ENCODE measurements at places on chromosomes 11 and 22. TPM values are rescaled to one million over a fixed set of nuclear protein-coding genes. Genes with fewer than 3 reads are reported as not detected.

Gene VWCE
- polyA plus RNA-seq, result 0.68 TPM

Gene GUCY1A2
- polyA plus RNA-seq, result 0.19 TPM

Gene SAA4
- not detected for polyA plus RNA-seq

Gene CRYBB2
- not detected for polyA plus RNA-seq

Gene HDHD5
- 20.9 TPM for polyA plus RNA-seq

Gene SHANK3
- polyA plus RNA-seq, result 0.12 TPM

Gene SCGB1D2
- polyA plus RNA-seq, result not detected

Gene JAML
- not detected for polyA plus RNA-seq

Gene KLHL22
- polyA plus RNA-seq, result 17.4 TPM

Gene SYT7
- 7.1 TPM for polyA plus RNA-seq

GRCh38 chr11:8382436-8383053 is 118.9 kb upstream of the LMO1 start:
- H3K4me3 ChIP-seq, result no peak overlapping the region
- H3K27me3 ChIP-seq, result no peaks in the 10 kb centered on the region
- no peaks in the 10 kb centered on the region for H3K4me1 ChIP-seq
- DNase-seq, result peak; percentile 70

DNA sequence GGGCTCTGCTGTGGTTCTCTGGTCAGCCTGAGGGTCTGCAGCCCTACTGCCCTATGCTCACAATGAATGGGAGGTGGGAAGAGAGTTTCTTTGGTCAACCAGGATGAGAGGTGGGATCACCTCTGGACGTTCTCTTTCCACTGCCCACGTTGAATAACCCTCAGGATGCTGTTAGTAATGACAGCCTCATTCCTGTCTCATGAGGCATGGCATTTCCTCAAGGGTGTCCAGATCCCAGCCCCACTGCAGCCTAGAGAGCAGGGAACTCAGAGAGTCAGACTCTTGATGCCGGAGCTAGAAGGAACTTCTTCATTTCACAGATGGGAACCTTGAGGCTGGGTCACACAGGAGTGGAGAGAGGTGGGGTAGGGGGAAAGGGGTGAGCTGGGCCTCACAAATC is 196.0 kb downstream of the CEP164 start:
- no peak overlapping the region for H3K4me3 ChIP-seq
- no peaks in the 10 kb centered on the region for H3K4me1 ChIP-seq
- no peaks in the 10 kb centered on the region for H3K36me3 ChIP-seq
- H3K27ac ChIP-seq, result no peak overlapping the region
- peak; percentile 54 for DNase-seq

GRCh38 chr11:61700720-61701119 is 20.5 kb downstream of the DAGLA start:
- no peaks in the 10 kb centered on the region for H3K27me3 ChIP-seq
- no peak overlapping the region for H3K4me3 ChIP-seq
- H3K36me3 ChIP-seq, result no peaks in the 10 kb centered on the region
- DNase-seq, result no peak
- H3K4me1 ChIP-seq, result peaks cover 10% of the 10 kb centered on the region
- H3K27ac ChIP-seq, result no peak overlapping the region

GRCh38 chr11:6094186-6094585 is 13.3 kb upstream of the OR56B4 start:
- no peaks in the 10 kb centered on the region for H3K27me3 ChIP-seq
- H3K4me3 ChIP-seq, result no peak overlapping the region
- H3K4me1 ChIP-seq, result no peaks in the 10 kb centered on the region
- H3K36me3 ChIP-seq, result no peaks in the 10 kb centered on the region

- peak overlapping the region; percentile 89 for H3K27ac ChIP-seq
- H3K27me3 ChIP-seq, result no peaks in the 10 kb centered on the region
- no peaks in the 10 kb centered on the region for H3K36me3 ChIP-seq
- H3K4me1 ChIP-seq, result peaks cover 8% of the 10 kb centered on the region
- DNase-seq, result peak; percentile 72
- peak overlapping the region; percentile 86 for H3K4me3 ChIP-seq
These were observed 3.1 kb downstream of the MAML2 start for GRCh38 chr11:96339706-96340554.

- H3K27ac ChIP-seq, result no peak overlapping the region
- peaks cover 28% of the 10 kb centered on the region for H3K36me3 ChIP-seq
- peak; percentile 11 for DNase-seq
- no peaks in the 10 kb centered on the region for H3K4me1 ChIP-seq
These were observed 28.9 kb downstream of the THOC5 start for GRCh38 chr22:29524442-29525191.

- no peak overlapping the region for H3K27ac ChIP-seq
- peaks cover 5% of the 10 kb centered on the region for H3K36me3 ChIP-seq
- H3K4me3 ChIP-seq, result no peak overlapping the region
- H3K27me3 ChIP-seq, result no peaks in the 10 kb centered on the region
- H3K4me1 ChIP-seq, result no peaks in the 10 kb centered on the region
These were observed 80.2 kb upstream of the NARS2 start for GRCh38 chr11:78654866-78655265.

DNA sequence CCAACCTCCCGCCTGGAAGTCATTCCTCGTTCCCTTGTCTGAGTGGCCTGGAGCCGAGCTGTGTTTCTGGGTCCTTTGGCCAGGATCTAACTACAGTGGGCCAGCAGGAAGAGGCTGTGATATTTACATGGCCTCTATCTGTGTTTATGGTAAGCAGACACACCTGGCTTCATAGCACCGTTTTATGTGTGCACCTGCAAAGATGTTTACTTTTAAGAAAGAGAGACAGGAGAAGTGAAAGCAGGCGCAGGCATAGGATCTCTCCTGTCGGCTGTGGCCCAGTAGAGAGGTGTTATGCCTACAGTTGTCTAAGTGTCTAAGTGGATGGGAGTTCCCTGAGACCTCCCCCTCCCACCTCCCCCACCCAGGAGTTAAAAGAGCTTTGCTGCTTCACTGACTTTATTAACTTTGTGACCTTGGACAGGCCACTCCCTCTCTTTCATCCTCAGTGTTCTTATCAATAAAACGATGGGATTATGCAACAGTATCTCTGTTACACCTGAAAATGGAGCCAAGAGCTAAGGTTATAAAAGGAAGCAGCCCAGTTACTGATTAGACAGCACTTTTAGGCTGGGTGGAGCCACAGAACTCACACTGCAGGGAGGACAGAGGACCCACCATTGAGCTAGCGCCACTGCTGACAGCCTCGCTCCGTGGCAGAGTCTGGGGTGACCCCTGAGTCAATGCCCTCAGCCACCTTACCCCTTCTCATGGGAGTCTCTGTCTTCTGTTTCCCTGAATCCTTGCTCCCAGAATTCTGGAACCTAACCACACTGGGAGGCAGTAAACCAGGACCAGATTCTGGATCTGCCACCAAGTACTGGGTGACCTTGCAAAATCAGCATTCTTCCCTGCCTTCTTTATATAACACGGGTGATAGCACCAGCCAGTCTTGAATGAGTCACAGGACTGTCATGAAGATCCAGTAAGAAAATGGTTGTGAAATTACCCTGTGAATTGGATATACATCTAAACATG is 22.0 kb downstream of the ST14 start:
- DNase-seq, result peak; percentile 73
- H3K4me1 ChIP-seq, result peaks cover 8% of the 10 kb centered on the region
- H3K27me3 ChIP-seq, result peaks cover 3% of the 10 kb centered on the region
- H3K27ac ChIP-seq, result no peak overlapping the region
- H3K4me3 ChIP-seq, result no peak overlapping the region
- no peaks in the 10 kb centered on the region for H3K36me3 ChIP-seq

DNA sequence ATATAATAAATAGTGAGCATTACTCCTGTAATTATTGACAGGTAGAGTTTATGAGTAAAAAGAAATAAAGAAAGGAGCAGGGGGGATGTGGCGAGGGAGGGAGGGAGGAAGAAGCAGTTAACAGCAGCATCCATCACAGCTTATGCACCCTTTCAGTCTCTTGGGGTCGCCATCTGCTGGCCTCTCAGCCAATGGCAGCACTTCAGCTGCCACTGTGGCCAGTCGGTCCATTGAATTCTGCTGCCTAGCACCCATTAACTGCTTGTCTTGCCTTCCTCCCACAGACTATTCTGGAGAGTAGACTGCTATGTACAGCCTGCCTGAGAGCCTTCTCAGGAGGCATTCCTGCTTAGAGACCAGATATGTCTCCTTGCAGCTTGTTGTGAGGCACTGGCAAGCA is 388.3 kb downstream of the TENM4 start:
- H3K27me3 ChIP-seq, result no peaks in the 10 kb centered on the region
- no peak overlapping the region for H3K4me3 ChIP-seq
- no peak overlapping the region for H3K27ac ChIP-seq
- no peaks in the 10 kb centered on the region for H3K36me3 ChIP-seq
- H3K4me1 ChIP-seq, result peaks cover 18% of the 10 kb centered on the region
- peak; percentile 29 for DNase-seq

GRCh38 chr11:118338637-118339061 is 3.9 kb downstream of the CD3D start:
- H3K4me3 ChIP-seq, result no peak overlapping the region
- no peak overlapping the region for H3K27ac ChIP-seq
- no peaks in the 10 kb centered on the region for H3K4me1 ChIP-seq

- H3K27me3 ChIP-seq, result no peaks in the 10 kb centered on the region
- H3K4me3 ChIP-seq, result no peak overlapping the region
- no peak for DNase-seq
- H3K27ac ChIP-seq, result no peak overlapping the region
- no peaks in the 10 kb centered on the region for H3K36me3 ChIP-seq
- H3K4me1 ChIP-seq, result no peaks in the 10 kb centered on the region
These were observed 146.1 kb downstream of the APIP start for GRCh38 chr11:34770111-34770510.

- DNase-seq, result no peak
- no peaks in the 10 kb centered on the region for H3K36me3 ChIP-seq
- H3K27me3 ChIP-seq, result peaks cover 7% of the 10 kb centered on the region
- H3K4me3 ChIP-seq, result no peak overlapping the region
- H3K4me1 ChIP-seq, result no peaks in the 10 kb centered on the region
These were observed 78.8 kb upstream of the TOP3B start for GRCh38 chr22:22061085-22062077.

GRCh38 chr11:73671701-73672100 is 25.3 kb downstream of the PLEKHB1 start:
- peaks cover 2% of the 10 kb centered on the region for H3K36me3 ChIP-seq
- no peak overlapping the region for H3K4me3 ChIP-seq
- DNase-seq, result no peak
- no peak overlapping the region for H3K27ac ChIP-seq
- H3K27me3 ChIP-seq, result no peaks in the 10 kb centered on the region

- H3K4me1 ChIP-seq, result no peaks in the 10 kb centered on the region
- no peak overlapping the region for H3K4me3 ChIP-seq
- no peak overlapping the region for H3K27ac ChIP-seq
These were observed 105.2 kb downstream of the TRAF6 start for GRCh38 chr11:36404831-36405230.

- peak overlapping the region; percentile 89 for H3K27ac ChIP-seq
- no peaks in the 10 kb centered on the region for H3K27me3 ChIP-seq
- H3K36me3 ChIP-seq, result peaks cover 3% of the 10 kb centered on the region
- peak overlapping the region; percentile 84 for H3K4me3 ChIP-seq
- H3K4me1 ChIP-seq, result peaks cover 7% of the 10 kb centered on the region
These were observed 615 bp downstream of the STT3A start for GRCh38 chr11:125593114-125593820.

DNA sequence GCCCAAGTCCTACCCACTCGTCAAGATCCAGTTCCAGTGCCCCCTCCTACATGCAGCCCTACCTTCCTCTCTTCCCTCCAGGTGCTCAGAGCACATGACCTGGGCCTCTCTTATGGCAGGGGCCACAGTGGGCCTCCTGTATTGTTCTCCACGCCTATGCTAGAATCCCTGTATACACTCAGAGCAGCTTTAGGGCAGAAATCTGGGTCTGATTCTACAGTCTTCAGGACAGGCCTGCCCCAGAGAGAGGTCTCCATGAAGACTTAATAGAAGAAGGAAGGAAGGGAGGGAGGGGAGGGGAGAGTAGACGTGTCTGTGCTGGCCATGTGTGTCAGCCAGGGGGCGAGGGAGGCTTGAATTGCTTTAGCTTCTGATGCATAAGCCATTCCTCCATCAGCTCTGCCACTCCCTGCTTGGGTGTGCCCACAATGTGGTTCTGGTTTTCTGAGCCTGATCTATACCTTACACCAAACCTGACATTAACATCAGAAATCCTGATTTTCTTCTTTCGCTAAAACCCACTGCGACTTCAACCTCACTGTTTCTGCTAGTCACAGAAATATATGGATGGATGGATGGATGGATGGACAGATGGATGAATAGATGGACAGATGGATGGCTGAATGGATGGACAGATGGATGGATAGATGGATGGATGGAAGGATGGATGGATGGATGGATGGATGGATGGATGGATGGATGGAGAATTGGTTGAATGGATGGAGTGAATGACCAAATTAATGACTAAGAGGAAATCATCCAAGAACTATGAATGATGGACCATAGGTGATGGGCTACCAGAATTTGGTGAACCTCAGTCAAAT is 56.6 kb upstream of the PRDM11 start:
- H3K27ac ChIP-seq, result peak overlapping the region; percentile 90
- H3K36me3 ChIP-seq, result no peaks in the 10 kb centered on the region
- peaks cover 56% of the 10 kb centered on the region for H3K4me1 ChIP-seq

GRCh38 chr11:120210626-120211521 is at the start of gene OAF:
Gene OAF (plus strand): TSS chr11:120211032. CDS start chr11:120211280, 248 bp downstream.
- peak; percentile 87 for DNase-seq
- H3K36me3 ChIP-seq, result peaks cover 3% of the 10 kb centered on the region
- H3K4me1 ChIP-seq, result peaks cover 17% of the 10 kb centered on the region
- peak within 1 kb of the TSS; percentile 85 for H3K4me3 ChIP-seq
- H3K27ac ChIP-seq, result peak within 1 kb of the TSS; percentile 85
- H3K27me3 ChIP-seq, result no peaks in the 10 kb centered on the region

DNA sequence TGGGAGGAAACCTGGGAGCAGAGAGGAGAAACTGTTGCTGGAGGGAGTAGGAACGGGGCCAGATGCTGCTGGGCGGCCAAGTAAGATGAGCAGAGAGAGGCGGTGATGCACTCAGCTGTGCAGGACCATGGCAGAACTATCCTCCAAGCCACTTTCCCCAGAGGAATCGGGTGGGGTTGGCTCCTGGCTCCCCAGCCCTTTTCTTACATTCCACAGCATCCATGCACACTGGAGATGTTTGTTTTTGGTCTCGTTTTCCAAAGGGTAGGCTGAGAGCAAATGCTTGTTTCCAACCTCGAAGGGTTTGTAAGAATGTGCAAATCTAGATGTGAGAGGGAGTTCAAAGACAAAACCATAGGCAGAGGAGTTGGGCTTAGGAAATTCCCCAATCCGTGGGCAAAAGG is 73.2 kb downstream of the DBX1 start:
- no peaks in the 10 kb centered on the region for H3K27me3 ChIP-seq
- H3K27ac ChIP-seq, result no peak overlapping the region
- H3K36me3 ChIP-seq, result peaks cover 21% of the 10 kb centered on the region
- peaks cover 3% of the 10 kb centered on the region for H3K4me1 ChIP-seq

GRCh38 chr11:127618721-127619120 is 618.2 kb upstream of the KIRREL3 start:
- H3K27me3 ChIP-seq, result no peaks in the 10 kb centered on the region
- no peaks in the 10 kb centered on the region for H3K36me3 ChIP-seq
- DNase-seq, result no peak
- no peak overlapping the region for H3K27ac ChIP-seq

GRCh38 chr11:80282643-80283042 is 841.8 kb upstream of the TENM4 start:
- H3K36me3 ChIP-seq, result no peaks in the 10 kb centered on the region
- no peaks in the 10 kb centered on the region for H3K4me1 ChIP-seq
- no peaks in the 10 kb centered on the region for H3K27me3 ChIP-seq
- no peak overlapping the region for H3K27ac ChIP-seq

GRCh38 chr11:7672276-7672959 is 882 bp downstream of the CYB5R2 start:
- no peak overlapping the region for H3K27ac ChIP-seq
- H3K4me1 ChIP-seq, result no peaks in the 10 kb centered on the region
- no peaks in the 10 kb centered on the region for H3K27me3 ChIP-seq
- H3K36me3 ChIP-seq, result no peaks in the 10 kb centered on the region

GRCh38 chr11:69317401-69318092 is 23.6 kb downstream of the MYEOV start:
- H3K27ac ChIP-seq, result peak overlapping the region; percentile 82
- peaks cover 3% of the 10 kb centered on the region for H3K36me3 ChIP-seq
- H3K4me1 ChIP-seq, result peaks cover 25% of the 10 kb centered on the region
- H3K4me3 ChIP-seq, result no peak overlapping the region
- H3K27me3 ChIP-seq, result no peaks in the 10 kb centered on the region
